ENCODE measurements at places on chromosomes 6 and 20.

- no peak for DNase-seq
Measured at GRCh38 chr6:170233286-170234205, 57.3 kb downstream of the DLL1 start.

DNA sequence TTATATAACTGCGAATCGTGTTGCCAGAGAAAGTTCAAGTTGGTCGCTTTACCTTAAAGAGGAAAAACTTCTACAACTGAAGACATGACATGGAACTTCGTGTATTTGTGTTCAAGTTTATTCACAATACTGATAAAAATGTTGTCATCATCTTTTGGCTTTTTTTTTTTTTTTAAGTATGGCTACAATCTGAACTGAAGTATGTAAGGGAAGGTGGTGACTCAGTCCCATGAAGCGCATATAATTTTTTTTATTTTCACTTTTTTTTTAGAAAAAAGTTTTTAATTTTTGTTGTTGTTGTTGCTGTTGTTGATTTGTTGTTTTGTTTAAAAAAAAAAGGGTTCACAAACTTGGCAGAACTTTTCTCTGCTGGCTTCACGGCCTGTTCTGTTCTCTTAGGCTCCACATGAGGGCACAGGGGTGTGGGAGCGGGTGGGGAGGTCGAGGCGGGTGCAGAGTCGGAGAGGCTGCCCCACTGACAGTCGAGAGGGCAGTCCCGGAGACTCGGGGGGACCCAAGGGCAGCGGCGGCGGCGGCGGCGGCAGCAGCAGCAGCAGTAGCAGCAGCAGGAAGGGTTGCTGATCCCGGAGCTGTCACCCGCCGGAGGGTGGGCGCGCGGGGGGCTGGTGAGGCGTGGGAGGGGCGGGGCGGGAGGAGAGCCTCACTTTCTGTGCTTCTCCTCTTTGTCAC is 17.0 kb downstream of the TFAP2A start:
- DNase-seq: no peak

- DNase-seq: no peak
Measured at GRCh38 chr6:20024316-20024673, 187.1 kb downstream of the ID4 start.

DNA sequence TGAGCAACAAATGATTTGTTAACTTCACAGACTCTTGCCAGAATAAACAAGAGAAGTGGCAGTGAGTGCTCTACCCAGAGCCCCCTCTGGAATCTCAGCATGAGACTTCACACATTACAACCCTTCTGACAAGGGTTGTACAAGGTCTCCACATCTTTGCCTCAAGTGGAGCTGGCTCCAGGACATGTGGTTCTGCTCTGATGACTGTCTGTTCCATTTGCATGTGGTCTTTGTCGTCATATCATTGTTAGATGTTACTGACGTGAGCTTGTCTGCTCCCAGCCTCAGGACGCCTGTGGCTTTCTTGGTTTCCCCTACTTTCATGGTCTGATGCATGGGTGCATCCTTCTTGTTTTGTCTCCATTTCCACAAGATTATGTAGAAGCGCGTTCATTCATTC is 115.0 kb downstream of the SLC24A3 start:
- no peak for DNase-seq

DNA sequence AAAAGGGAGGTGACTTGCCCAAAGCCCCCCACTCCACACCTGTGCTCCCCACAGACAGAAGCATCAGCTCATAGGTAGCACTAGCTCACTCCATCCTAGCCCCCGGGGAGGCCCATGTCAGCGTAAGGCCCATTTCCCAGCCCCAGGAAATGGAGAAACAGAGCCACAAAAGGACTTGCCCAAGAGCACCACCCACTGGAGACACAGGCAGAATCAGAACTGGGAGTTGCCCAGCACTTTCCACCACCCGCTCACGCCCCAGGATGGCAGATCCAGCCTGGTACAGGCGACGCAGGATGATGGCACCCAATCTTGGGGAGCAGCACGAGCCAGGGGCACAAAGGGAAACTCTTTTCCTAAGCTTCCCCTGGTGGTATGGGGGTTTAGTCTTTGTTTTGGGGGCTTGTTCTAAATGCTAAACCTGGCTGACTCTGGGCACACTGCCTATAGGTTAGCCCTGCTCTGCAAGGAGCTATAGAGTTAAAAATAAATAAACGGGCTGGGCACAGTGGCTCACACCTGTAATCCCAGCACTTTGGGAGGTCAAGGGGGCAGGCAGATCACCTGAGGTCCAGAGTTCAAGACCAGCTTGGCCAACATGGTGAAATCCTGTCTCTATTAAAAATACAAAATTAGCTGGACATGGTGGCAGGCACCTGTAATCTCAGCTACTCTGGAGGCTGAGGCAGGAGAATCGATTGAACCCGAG is 11.8 kb downstream of the C20orf203 start:
- no peak for DNase-seq

GRCh38 chr6:36906539-36907325 is 21.0 kb downstream of the C6orf89 start:
- no peak for DNase-seq

- no peak for DNase-seq
Measured at GRCh38 chr20:62252342-62252966, 14.1 kb downstream of the OSBPL2 start.

DNA sequence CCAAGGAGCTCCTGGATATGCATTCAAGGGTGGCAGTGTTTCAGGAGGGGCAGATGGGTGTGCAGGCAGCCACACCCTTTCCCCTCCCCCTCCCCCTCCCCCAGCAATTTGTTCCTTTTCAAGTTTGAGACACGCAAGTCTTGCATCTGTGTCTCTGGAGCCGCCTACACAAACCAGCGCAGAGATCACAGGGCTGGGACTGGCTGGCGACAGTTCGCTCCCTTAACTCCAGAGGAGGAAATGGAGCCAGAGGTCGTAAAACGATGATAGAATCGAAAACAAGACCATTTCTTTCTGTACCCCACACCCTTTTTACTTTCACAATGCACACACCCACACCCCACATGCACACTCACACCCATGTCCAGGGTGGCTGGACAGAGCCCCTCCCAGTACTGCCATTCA is 163.1 kb downstream of the LY86 start:
- no peak for DNase-seq

- DNase-seq: no peak
Measured at GRCh38 chr20:11792568-11792953, 125.1 kb upstream of the BTBD3 start.

GRCh38 chr6:16134430-16134829 is 5.5 kb downstream of the MYLIP start:
- no peak for DNase-seq

DNA sequence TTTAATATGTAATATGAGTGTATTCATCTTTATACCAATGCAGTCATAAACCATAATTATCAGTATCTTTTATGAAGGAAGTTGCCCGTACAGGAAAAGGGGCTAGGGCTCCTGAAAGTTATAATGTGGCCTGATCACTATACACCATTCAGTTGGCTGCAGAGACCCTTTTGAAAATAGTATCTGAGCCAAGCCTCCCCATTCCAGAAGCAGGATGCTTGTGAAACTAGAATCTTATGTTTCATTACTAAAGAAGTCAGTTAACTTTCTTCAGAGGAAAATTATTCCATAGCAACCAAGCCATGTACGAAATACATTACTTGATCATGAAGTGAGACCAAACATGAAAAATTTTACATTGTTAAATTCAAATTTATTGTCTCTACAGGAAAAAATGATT is 251.5 kb upstream of the TCF21 start:
- no peak for DNase-seq
